ENCODE measurements at places on chromosomes 11 and 22.

GRCh38 chr11:65310736-65311135 is 3.9 kb upstream of the CDC42EP2 start:
- no peak for DNase-seq

GRCh38 chr11:129117595-129118350 is 74.4 kb downstream of the ARHGAP32 start:
- DNase-seq = no peak

GRCh38 chr11:12134236-12134585 is 23.8 kb downstream of the MICAL2 start:
- DNase-seq = no peak

- no peak for DNase-seq
These were observed at the start of gene BDNF for GRCh38 chr11:27700351-27701301. Gene BDNF (minus strand): TSS chr11:27700455. CDS start chr11:27658564, 41,891 bp downstream.

DNA sequence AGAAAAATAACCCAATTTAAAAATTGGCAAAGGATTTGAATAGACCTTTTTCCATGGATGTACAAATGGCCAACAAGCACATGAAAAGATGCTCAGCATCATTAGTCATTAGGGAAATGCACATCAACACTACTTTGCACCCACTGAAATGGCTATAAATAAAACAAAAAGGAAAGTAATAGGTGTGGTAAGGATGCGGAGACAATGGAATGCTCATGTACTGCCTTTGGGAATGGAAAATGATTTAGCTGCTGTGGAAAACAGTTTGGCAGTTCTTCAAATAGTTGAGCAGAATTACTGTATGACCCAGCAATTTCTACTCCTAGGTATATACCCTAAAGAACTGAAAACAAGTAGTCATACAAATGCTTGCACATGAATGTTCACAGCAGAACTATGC is 37.4 kb downstream of the LARGE2 start:
- no peak for DNase-seq
